ENCODE measurements at places on chromosomes 3 and 15. TPM values are rescaled to one million over a fixed set of nuclear protein-coding genes. Genes with fewer than 3 reads are reported as not detected.

The CEMIP gene
- total RNA-seq, result 49.1 TPM

- no peaks in the 10 kb centered on the region for H3K27me3 ChIP-seq
- H3K4me3 ChIP-seq, result no peak overlapping the region
- H3K4me1 ChIP-seq, result peaks cover 33% of the 10 kb centered on the region
Measured at GRCh38 chr15:99341786-99342185, 90.5 kb downstream of the LRRC28 start.

DNA sequence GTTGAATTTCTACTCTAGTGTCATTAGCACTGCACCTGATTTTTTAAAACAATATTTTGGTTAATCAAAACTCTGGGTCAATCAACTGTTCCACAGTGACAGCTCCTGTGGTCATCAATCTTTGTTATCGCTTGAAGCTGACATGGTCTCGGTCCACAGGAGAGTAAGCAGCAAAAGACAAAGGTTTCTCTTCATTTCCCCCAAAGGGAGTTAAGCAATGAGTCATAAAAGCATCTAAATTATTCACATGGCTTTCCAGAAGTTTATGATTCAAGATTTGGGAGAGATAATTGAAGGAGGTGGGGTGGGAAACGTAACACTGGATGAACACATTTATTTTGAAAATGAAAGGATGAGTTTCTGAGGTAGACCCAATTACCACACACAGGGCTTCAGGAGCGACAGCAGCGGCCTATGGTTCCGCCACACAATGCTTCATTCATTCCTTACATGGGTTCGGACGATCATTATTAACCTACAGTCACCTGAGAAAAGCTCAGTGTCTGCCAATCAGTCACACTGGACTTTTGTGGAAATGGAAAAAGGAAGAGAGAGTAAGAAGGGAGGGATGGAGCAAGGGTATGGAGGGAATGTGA lies 505.1 kb downstream of the FHIT start:
- peak; percentile 38 for DNase-seq
- peaks cover 57% of the 10 kb centered on the region for H3K4me1 ChIP-seq
- no peaks in the 10 kb centered on the region for H3K27me3 ChIP-seq
- H3K27ac ChIP-seq, result peak overlapping the region; percentile 50

DNA sequence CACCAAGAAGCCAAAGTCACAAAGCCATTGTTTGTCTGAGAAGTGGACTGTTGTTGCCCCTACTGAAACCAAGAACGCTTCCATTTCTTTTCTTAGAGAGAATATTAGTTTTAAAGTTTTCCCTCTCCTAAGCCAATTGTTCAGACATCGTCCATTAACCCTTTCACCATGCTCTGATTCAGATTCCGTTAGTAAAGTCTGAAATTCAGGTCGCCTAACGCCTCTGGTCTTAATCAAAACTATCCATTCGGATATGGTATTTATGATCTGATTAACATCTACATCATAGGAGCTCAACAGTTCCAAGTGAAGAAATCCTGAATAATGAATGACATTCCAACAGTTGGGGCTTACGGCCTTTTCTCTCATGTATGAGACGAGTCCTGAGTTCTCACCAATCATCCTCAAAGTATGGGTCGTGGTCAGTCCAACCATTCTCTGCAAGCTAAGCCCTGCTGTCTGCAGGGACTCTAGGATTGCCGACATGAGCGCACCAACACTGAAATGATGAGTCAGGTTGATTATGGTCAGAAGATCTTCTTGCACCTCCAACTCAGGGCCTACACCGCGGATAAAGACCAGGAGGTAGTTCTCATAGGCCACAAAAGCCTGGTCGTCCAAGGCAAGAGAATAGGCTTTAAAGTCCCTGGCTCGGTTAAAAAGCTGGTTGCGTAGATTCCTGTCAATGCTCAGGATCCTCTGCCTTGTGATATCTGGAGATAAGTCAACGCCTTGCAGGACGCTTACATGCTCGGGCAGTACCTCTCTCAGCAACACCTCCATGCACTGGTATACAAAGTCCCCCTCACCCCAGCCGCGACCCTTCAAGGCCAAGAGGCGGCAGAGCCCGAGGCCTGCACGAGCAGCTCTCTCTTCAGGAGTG lies 767 bp downstream of the EPM2AIP1 start:
- DNase-seq, result peak; percentile 58
- no peak overlapping the region for H3K27ac ChIP-seq
- peaks cover 42% of the 10 kb centered on the region for H3K4me1 ChIP-seq
- peaks cover 39% of the 10 kb centered on the region for H3K36me3 ChIP-seq
- no peaks in the 10 kb centered on the region for H3K27me3 ChIP-seq

Data from HFFc6 (cell line).